ENCODE measurements at places on chromosomes 2 and 18. TPM values are rescaled to one million over a fixed set of nuclear protein-coding genes. Genes with fewer than 3 reads are reported as not detected.

DNA sequence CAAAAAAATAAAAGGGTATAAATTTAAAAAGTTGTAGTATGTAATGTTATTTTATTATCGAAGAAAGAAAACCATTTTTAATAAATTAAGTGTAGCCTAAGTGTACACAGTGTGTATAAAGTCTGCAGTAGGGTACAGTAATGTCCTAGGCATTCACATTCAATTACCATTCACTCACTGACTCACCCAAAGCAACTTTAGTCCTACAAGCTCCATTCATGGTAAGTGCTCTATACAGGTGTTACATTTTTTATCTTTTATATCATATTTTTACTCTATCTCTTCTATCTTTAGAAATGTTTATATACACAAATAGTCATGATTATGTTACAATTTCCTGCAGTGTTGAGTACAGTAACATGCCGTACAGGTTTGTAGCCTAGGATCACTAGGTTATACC lies 59.5 kb downstream of the RABL2A start:
- no peaks in the 10 kb centered on the region for H3K36me3 ChIP-seq
- H3K27me3 ChIP-seq = peaks cover 3% of the 10 kb centered on the region
- H3K4me1 ChIP-seq = no peaks in the 10 kb centered on the region
- DNase-seq = no peak

DNA sequence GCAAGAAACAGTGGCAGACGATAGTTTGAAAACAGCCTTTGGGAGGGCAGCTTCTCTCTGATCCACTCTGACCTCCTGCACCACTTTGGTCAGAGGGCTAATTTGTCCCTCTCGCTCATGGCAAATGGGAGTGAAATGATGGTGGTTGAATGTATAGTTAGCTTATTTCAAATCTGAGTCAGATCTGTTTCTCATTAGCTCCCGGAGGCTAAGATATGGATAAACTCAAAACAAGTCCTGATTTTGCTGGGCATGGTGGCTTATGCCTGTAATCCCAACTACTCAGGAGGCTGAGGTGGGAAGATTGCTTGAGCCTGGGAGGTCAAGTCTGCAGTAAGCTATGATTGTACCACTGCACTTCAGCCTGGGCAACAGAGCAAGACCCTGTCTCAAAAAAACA lies 145.0 kb downstream of the ALK start:
- no peaks in the 10 kb centered on the region for H3K27me3 ChIP-seq
- H3K4me3 ChIP-seq = no peak overlapping the region
- no peak overlapping the region for H3K27ac ChIP-seq
- DNase-seq = no peak
- H3K36me3 ChIP-seq = no peaks in the 10 kb centered on the region

DNA sequence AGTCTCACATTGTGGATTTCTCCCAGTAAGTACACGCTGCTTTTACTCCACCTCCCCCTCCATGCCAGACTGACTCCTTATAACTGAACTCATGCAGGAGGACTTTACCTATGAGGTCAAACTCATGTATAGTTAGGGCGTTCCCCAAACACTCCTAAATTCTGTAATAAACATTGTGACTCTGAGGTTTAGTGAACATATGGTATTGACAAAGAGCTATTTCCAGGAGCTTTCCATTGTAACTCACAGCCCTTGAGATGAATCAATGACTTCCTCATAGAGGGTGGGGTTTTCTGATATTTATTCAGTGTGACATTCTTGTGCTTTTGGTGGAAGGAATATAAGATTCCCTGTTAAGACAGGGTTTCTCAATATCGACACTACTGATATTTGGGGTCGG lies 337.4 kb upstream of the SLC14A2 start:
- H3K4me1 ChIP-seq = no peaks in the 10 kb centered on the region
- H3K27me3 ChIP-seq = no peaks in the 10 kb centered on the region
- H3K27ac ChIP-seq = no peak overlapping the region
- H3K4me3 ChIP-seq = no peak overlapping the region
- no peak for DNase-seq
- no peaks in the 10 kb centered on the region for H3K36me3 ChIP-seq

DNA sequence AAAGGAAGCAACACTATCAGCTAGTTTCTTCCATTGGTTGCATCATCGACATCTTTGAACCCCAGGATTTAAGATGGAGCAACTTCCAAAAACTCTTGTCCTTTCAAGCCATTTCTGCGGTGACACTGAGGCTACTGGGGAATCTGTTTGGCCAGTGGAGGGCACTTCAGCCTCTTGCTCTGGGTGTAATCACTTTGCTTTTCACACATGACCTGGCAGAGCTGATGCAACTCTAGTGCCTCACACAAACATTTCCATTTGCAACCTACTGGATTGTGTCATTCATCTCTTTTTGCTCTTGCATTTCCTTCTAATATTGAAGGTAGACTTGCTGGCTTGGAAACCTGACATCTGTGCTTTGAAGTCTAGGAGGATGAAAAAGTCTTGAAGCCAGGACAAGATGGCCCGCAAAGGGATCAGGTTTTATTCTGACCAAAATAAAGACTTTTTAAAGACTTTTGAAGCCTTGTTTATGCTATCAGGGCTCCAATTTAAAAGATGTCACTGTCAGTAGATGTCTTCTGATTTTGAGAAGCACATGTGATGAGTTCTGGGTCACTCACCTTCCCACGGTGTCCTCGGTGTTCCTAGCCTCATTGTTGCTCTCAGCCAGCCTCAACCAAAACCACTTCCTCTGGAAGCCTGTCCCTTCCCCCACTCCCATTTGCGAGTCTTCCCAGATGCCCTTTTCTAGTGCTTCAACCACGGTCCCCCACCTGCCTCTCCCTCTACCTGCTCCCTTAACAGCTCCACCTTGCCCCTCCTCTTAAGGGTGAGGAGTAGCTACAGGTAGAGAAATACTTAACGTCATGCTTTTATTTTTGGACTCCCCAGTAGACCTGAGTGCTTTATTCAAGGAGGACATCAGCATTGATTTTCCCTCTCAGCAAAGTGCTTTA lies 69.7 kb upstream of the KCNE4 start:
- no peaks in the 10 kb centered on the region for H3K27me3 ChIP-seq
- H3K4me1 ChIP-seq = no peaks in the 10 kb centered on the region
- DNase-seq = no peak
- H3K4me3 ChIP-seq = no peak overlapping the region
- no peaks in the 10 kb centered on the region for H3K36me3 ChIP-seq

ZNF514 gene
- 9.4 TPM for total RNA-seq

RFTN2 gene
- total RNA-seq = not detected

GRCh38 chr18:30469091-30469490 lies 573.5 kb downstream of the DSC3 start:
- no peaks in the 10 kb centered on the region for H3K36me3 ChIP-seq
- DNase-seq = no peak
- no peaks in the 10 kb centered on the region for H3K27me3 ChIP-seq
- H3K4me3 ChIP-seq = no peak overlapping the region
- no peak overlapping the region for H3K27ac ChIP-seq
- H3K4me1 ChIP-seq = no peaks in the 10 kb centered on the region

NRP2 gene
- 57.5 TPM for total RNA-seq

- H3K36me3 ChIP-seq = no peaks in the 10 kb centered on the region
- no peaks in the 10 kb centered on the region for H3K27me3 ChIP-seq
- H3K27ac ChIP-seq = no peak overlapping the region
- peaks cover 3% of the 10 kb centered on the region for H3K4me1 ChIP-seq
These were observed 220.8 kb upstream of the GALNT5 start for GRCh38 chr2:157036726-157037125.

GRCh38 chr2:196309691-196310090 lies 138.3 kb upstream of the STK17B start:
- no peaks in the 10 kb centered on the region for H3K36me3 ChIP-seq
- no peak overlapping the region for H3K4me3 ChIP-seq
- H3K4me1 ChIP-seq = no peaks in the 10 kb centered on the region
- DNase-seq = no peak

C1D gene
- total RNA-seq = 36.1 TPM

DNA sequence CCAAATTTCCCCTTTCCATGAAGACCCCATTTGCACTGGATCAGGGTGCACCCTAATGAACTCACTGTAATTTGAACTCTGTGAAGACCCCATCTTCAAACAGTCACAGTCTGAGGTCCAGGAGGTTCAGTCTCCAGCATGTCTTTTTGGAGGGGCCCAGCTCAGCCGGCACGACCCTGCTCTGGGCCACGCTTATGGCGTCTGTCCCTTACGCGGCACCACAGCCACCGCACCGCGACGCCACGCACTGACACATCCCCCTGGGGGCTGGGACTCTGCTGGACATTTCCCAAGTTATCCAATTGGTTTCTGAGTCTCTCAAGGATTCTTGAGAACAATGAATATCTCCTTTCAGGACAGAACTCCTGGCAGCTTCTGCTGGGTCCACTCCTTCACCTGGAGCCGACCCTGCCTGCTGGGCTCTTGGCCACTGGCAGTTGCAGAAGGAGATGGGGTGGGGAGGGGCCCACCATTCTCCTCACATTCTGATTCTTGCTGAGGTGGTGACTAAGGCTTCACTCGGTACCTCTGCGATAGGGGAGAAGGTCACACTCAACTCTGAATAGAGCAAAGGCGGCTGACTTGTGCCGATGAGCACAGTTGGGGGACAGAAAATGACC lies 124.0 kb downstream of the RTP5 start:
- H3K36me3 ChIP-seq = no peaks in the 10 kb centered on the region
- no peaks in the 10 kb centered on the region for H3K27me3 ChIP-seq
- no peak overlapping the region for H3K4me3 ChIP-seq
- no peaks in the 10 kb centered on the region for H3K4me1 ChIP-seq
- no peak overlapping the region for H3K27ac ChIP-seq
- no peak for DNase-seq

- DNase-seq = no peak
- no peak overlapping the region for H3K27ac ChIP-seq
- H3K36me3 ChIP-seq = no peaks in the 10 kb centered on the region
These were observed 590.9 kb upstream of the ZEB2 start for GRCh38 chr2:145110668-145111356.

GPR39 gene
- total RNA-seq = not detected

TMEM247 gene
- not detected for total RNA-seq

GRCh38 chr2:38092196-38092902 lies 16.4 kb upstream of the CYP1B1 start:
- H3K27me3 ChIP-seq = no peaks in the 10 kb centered on the region
- H3K4me1 ChIP-seq = no peaks in the 10 kb centered on the region
- no peak overlapping the region for H3K4me3 ChIP-seq
- H3K36me3 ChIP-seq = no peaks in the 10 kb centered on the region
- no peak for DNase-seq

FAP gene
- total RNA-seq = 3.6 TPM

- H3K27me3 ChIP-seq = no peaks in the 10 kb centered on the region
- H3K27ac ChIP-seq = no peak overlapping the region
- DNase-seq = no peak
- no peaks in the 10 kb centered on the region for H3K36me3 ChIP-seq
These were observed 228.1 kb upstream of the KCNJ3 start for GRCh38 chr2:154470376-154470775.

MYO5B gene
- 39.1 TPM for total RNA-seq

ZNF804A gene
- 16.8 TPM for total RNA-seq

DNA sequence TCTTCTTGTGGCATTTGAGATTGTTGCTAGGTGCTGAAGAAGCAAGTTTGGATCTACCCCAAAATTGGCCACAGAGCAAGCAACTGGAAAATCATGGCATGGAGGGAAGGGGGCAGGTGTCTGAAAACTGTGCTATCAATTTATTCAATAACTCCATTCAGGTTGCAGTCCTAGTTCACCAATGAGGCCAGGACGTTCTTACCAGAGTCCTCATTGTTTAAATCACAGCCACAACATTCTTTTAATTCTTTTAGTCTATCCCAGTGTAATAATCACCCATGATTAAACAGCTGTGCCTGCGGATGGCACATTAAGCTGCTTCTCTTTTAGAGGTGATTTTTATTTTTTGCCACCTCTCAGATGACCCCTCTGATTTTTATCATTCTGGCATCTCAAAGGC lies 103.5 kb downstream of the ANKRD44 start:
- peak; percentile 15 for DNase-seq
- no peak overlapping the region for H3K4me3 ChIP-seq
- peaks cover 6% of the 10 kb centered on the region for H3K4me1 ChIP-seq
- no peaks in the 10 kb centered on the region for H3K27me3 ChIP-seq

- H3K4me1 ChIP-seq = peaks cover 13% of the 10 kb centered on the region
- no peaks in the 10 kb centered on the region for H3K36me3 ChIP-seq
- no peaks in the 10 kb centered on the region for H3K27me3 ChIP-seq
- DNase-seq = no peak
- no peak overlapping the region for H3K27ac ChIP-seq
These were observed 31.3 kb downstream of the ANXA4 start for GRCh38 chr2:69773206-69773605.

KYNU gene
- total RNA-seq = not detected

DNA sequence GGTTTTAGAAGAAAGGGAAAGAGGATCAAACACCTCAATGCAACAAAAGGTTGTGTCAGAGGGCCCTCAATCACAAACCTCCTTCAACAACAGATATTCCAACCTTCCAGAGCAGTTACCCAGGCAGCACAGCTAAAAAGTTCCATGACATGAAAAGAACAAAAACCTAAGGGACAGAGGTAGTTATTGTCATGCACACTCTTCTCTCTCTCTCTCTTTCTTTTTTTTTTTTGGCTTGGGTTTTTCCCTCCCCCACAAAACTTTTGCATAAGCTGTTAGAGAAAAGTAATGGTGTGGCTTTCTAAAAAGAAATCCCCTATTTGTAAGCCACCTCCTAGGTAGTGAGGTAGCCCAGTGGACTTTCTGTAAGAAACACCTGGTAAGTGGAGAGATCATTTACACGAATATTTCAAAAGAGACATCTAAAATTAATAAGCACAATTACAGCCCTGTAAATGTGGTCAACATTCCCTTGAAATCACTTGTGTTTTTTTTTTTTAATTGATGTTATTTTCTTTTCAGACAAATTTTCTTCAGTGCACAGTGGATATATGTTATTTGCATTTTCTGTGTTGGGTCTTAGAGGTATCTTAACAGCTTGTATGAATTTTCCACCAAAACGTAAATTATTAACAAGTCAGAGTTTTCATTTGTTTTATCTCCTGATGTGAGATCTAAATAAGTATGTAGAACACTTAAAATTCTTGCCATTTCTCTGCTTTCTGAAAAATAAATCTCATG lies 48.4 kb downstream of the ZEB2 start:
- H3K4me1 ChIP-seq = peaks cover under 1% of the 10 kb centered on the region
- DNase-seq = no peak
- H3K27ac ChIP-seq = no peak overlapping the region
- no peaks in the 10 kb centered on the region for H3K36me3 ChIP-seq

ACADL gene
- 1.6 TPM for total RNA-seq

GRCh38 chr18:50060822-50061221 lies 134.1 kb downstream of the MYO5B start:
- H3K27ac ChIP-seq = no peak overlapping the region
- H3K4me3 ChIP-seq = no peak overlapping the region
- H3K27me3 ChIP-seq = no peaks in the 10 kb centered on the region
- no peaks in the 10 kb centered on the region for H3K4me1 ChIP-seq
- no peak for DNase-seq

- no peak overlapping the region for H3K4me3 ChIP-seq
- H3K4me1 ChIP-seq = no peaks in the 10 kb centered on the region
- DNase-seq = no peak
- H3K27me3 ChIP-seq = no peaks in the 10 kb centered on the region
- H3K27ac ChIP-seq = no peak overlapping the region
- H3K36me3 ChIP-seq = no peaks in the 10 kb centered on the region
These were observed 35.6 kb upstream of the SYT4 start for GRCh38 chr18:43312891-43313290.

All from SJCRH30 (cell line).